Activated T-helper 17 cell treated with anti-CD3 and anti-CD28 coated beads, Interleukin-2, amount 50 U/mL, for 72 hours (primary cell): ENCODE measurements at places on chromosomes 6 and 20.

DNA sequence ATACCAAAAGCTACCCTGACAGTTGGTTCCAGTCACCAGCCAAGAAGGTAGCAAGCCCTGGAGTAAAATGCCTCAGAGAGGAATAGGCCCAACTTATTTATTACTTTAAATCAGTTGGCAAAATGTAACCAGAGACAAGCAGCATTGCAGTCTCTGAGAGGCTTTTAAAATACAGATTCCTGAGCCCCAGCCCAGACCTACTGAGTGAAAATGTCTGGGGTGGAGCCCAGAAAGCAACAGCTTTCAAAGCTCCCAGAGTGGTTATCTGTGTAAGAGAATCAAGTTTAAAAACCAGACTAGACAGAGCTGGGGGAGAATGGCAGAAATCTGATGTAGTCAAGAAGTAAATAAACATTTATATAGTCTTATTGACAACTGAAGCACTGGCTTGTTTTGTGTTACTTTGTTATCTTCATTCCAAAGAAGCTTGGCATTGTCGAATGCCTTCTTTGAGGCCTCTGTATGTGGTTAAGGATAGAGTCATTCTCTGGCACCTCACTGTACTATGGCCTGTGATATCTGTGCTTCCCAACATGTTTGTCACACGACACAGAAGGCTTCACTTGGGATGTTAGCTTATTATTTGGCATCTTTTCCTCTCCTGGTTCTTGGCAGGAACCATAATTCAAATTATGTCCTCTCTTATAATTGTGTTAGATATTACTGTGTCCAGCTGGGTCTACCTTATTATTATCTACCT is 313.5 kb downstream of the SLC35F1 start:
- ATAC-seq, result no peak
- H3K36me3 ChIP-seq, result no peaks in the 10 kb centered on the region
- H3K27me3 ChIP-seq, result peaks cover 21% of the 10 kb centered on the region
- H3K27ac ChIP-seq, result no peak overlapping the region

- peaks cover 44% of the 10 kb centered on the region for H3K27me3 ChIP-seq
- H3K36me3 ChIP-seq, result no peaks in the 10 kb centered on the region
- no peaks in the 10 kb centered on the region for H3K4me1 ChIP-seq
- ATAC-seq, result no peak
Observed at GRCh38 chr6:39061182-39061581, 12.6 kb downstream of the GLP1R start.

DNA sequence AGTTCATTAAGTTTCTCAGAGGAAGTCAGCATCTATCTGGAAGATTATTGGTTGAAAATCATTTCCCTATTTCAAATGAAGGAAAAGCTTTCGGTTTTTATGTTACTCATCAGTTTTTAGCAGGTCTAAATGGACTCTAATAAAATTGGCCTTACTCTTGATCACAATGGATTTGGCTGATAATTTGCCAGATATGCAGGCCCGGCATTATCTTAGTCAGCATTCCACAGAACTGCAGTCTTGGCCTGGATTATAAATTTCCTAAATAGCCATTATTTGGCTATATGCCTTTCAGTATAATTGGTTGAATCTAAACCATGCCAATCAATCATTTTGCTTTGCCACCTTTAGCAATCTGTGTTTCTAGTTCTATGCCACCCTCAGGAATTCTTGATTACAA is 91.7 kb upstream of the KCNQ5 start:
- H3K4me3 ChIP-seq, result no peak overlapping the region
- H3K4me1 ChIP-seq, result no peaks in the 10 kb centered on the region
- H3K27ac ChIP-seq, result no peak overlapping the region
- no peaks in the 10 kb centered on the region for H3K36me3 ChIP-seq

DNA sequence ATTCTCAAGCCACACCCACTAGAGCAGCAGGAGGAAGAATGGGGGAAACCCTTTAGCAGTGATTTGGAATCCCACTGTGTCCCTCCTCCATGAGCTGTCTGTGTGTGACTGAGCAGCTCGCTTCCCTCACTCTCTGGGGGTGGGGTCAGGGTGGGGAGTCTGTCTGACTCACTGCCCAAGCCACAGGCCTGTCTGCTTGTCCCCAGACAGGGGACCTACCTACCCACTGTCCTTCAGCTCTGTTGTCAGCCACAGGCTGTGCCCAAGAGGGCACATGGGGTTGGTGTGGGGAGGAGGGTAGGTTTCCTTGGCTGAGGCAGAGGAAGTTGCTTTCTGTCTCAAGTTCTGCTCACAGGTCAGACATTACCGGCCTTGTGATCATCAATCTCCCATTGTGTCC is 127.0 kb downstream of the MAFB start:
- peaks cover 3% of the 10 kb centered on the region for H3K27me3 ChIP-seq
- H3K4me1 ChIP-seq, result no peaks in the 10 kb centered on the region
- H3K36me3 ChIP-seq, result no peaks in the 10 kb centered on the region
- no peak for ATAC-seq
- no peak overlapping the region for H3K27ac ChIP-seq
